MG63 (cell line): ENCODE measurements at places on chromosomes 11 and 22. TPM values are rescaled to one million over a fixed set of nuclear protein-coding genes. Genes with fewer than 3 reads are reported as not detected.
A peak's percentile ranks its signal among the peaks of the same experiment; 100 is the strongest.

Gene TRIM44
- 11.7 and 13.0 TPM in 2 replicates for total RNA-seq

DNA sequence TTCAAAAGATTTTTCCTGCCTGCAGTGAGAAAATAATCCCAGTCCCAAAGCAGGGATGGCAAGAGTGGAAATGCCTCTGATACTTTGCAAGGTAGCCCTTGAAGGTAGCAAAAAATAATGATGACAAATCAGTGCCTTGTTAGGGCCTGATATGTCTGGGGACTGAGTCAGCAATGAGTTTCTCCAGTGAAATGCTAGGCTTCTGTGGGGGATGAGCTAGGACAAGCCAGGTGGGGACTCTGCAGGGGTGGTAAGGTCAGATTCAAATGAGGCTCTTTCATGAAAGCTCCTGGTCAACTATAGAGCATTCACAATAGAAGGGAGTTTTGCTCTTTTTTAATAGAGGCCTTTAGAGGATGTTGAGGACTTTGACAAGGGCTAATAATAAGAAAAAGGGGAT is 77.7 kb downstream of the ME3 start:
- DNase-seq: no peak

GRCh38 chr11:59185386-59185945 is 13.5 kb downstream of the DTX4 start:
- DNase-seq: no peak

DNA sequence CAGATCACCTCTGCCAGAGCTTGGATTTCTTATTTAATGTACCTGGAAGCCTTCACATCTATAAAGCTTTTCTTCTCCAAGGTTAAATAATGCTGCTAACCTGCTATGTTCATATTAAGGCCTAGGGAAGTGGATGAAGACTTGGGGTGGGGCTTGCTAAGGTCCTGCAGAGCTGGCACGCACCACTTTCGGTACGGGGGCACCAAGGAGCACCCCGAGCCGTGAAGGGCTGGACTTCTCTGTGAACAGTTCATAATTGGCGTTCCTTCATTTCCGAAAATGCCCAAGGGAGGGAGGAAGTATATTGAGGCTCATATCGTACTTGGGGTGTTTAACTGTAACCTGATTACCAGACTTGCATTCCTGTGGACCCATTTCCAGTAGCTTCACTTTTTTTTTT is 59.6 kb downstream of the ST14 start:
- no peak for DNase-seq

Gene OR5T2
- not detected in 2 replicates for total RNA-seq

Gene SCT
- total RNA-seq: not detected in 2 replicates

Gene TBRG1
- 13.2 and 24.9 TPM in 2 replicates for total RNA-seq

Gene IFITM1
- total RNA-seq: 26.5 and 62.6 TPM in 2 replicates

DNA sequence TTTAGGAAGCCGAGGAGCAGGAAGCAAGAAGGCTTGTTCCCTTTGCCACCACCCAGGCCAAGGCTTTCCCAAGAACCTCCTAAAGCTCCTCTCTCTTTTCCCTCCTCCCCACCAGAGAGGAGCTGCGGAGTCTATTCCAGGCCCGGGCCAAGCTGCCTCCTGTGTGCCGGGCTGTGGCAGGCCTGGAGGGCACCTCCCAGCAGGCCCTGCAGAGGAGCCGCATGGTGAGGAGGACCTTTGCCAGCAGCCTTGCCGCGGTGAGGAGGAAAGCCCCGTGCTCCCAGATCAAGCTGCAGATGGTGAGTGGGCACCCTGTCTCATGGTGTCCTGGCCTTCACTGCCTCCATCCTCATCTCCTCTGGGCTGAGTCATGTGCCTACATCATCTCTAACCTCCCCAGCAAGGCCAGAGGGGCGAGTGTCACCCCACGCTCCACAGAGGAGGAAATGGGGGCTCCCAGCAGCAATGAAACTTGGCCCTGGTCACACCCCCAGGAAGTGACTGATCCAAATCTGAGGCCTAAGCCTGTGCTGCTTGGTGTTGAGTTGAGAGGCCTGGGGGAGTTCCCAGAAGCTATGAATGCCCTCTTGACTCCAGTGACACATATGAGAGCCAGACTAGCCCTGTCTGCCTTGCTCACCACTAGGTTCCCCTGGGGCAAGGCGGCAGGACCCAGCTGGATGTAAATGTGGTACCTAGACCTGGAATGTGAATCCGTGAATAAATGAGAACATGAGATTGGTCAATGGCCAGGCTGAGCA is 104.2 kb downstream of the MYO18B start:
- DNase-seq: peak; percentile 18

DNA sequence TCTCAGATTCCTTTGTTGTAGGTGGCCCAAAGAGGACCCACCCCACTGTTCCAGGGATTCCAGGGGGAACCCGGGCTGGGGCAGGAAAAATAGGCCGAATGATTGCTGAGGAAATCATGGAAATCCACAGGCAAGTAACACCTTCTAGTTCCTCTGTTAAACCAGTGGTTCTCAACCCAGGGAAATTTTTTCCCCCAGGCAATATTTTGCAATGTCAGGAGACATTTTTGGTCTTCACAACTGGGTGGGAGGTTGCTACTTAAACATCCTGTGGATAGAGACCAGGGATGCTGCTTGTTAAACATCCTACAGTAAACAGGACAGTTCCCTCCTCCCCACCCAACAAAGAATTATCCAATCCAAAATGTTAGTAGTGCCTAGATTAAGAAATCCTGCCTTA is 84.7 kb downstream of the BTBD10 start:
- no peak for DNase-seq

- no peak for DNase-seq
Observed at GRCh38 chr11:104221455-104221854, 57.5 kb upstream of the PDGFD start.

- DNase-seq: no peak
Observed at GRCh38 chr22:45291061-45291930, 6.5 kb downstream of the UPK3A start.

DNA sequence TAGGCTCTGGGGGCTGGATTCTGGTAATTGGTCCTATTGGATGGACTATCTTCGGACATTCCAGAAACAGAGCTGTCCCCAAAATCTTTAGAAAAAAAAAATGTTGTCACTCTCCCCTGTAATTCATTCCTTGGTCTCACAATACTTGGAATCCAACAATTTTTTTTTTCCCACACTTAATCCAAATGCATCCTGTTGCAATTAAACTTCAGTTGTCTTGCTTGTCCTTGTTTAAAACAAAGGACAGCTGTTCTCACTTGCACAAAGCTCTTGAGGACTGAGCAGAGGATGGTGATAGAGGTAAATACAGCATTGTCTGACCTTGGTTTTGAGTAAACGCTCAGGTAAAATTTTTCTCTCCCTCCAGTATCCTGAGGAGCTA is 75.3 kb downstream of the SC5D start:
- DNase-seq: no peak

DNA sequence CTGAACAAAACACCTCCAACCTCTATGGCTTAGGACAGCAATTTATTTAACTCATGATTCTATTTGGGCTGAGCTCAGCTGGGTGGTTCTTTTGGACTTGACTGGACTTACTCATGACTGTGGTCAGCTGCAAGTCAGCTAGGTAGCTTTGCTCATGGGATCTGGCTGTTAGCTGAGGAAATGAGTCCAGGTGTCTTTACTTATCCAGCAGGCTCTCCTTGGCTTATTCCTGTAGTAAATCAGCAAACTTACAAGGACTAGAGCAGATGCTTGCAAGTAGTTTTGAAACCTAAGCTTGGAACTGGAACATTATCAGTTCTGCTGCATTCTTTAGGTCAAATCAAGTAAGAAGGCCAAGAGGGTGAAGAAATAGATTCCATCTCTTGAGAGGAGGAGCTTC is 8.0 kb upstream of the HIKESHI start:
- no peak for DNase-seq

GRCh38 chr22:39923696-39924095 is 22.8 kb downstream of the GRAP2 start:
- DNase-seq: no peak

DNA sequence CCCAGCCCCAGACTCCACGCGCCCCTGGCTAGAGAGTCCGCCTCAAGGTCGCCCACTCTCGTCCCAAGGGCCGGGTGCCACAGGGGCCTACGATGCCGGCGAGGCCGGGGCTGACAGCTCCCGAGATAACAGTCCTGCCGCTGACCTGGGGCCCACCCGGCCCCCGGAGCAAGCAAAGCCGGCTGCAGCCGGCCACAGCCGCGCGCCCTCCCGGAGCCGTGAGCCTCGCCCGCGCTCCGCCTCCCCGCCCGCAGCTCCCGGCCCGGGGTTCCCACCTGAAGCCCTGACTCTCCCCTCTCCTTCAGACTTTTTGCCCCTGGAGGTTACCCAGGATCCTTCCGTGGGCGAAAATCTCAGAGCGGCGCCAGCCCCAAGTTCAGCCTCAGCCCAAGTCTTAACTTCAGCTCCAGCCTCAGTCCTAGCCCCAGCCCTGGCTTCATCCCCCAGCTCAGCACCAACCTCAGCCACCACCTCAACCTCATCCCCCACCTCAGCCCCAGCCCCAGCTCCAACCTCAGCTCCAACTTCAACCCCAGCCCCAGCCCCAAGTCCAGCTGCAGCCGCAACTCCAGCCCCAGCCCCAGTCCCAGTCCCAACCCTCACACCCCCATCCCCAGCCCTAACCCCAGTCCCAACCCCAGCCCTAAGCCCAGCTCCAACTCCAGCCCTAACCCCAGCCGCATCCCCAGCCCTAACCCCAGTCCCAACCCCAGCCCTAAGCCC is 1.7 kb downstream of the KLHDC7B start:
- DNase-seq: no peak

- no peak for DNase-seq
Observed at GRCh38 chr11:130187096-130187495, 27.5 kb downstream of the ST14 start.

GRCh38 chr11:105524286-105524685 is 85.6 kb upstream of the GRIA4 start:
- no peak for DNase-seq

GRCh38 chr22:48335442-48336139 is 1492.1 kb downstream of the BRD1 start:
- DNase-seq: no peak

GRCh38 chr11:67352546-67353316 is 615 bp downstream of the POLD4 start:
- no peak for DNase-seq

Gene C22orf31
- total RNA-seq: not detected in 2 replicates

Gene USH1C
- total RNA-seq: not detected in 2 replicates

Gene CTSF
- 13.0 and 17.7 TPM in 2 replicates for total RNA-seq

DNA sequence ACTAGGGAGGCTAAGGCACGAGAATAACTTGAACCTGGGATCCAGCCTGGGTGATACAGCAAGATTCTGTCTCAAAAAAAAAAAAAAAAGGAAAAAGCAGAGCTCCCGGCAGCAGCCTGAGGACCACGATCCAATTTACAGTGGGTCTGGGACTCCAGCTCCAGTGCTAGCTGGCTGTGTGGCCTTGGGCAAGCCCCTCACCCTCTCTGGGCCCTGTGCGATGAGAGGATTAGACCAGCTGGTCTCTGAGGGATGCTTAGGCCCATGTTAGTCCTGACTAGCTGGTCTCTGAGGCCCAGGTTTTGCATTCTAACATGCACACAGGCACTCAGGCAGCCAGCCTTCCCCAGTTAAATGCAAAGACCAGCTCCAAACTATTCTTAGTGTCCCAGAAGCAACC is 13.7 kb downstream of the CARD10 start:
- no peak for DNase-seq

Gene LRRC10B
- 1.0 and 1.3 TPM in 2 replicates for total RNA-seq

Gene PAAF1
- total RNA-seq: 9.8 and 12.1 TPM in 2 replicates

Gene SAAL1
- total RNA-seq: 24.8 and 26.6 TPM in 2 replicates

- DNase-seq: no peak
Observed at GRCh38 chr11:112525844-112526590, 265.4 kb upstream of the PLET1 start.

DNA sequence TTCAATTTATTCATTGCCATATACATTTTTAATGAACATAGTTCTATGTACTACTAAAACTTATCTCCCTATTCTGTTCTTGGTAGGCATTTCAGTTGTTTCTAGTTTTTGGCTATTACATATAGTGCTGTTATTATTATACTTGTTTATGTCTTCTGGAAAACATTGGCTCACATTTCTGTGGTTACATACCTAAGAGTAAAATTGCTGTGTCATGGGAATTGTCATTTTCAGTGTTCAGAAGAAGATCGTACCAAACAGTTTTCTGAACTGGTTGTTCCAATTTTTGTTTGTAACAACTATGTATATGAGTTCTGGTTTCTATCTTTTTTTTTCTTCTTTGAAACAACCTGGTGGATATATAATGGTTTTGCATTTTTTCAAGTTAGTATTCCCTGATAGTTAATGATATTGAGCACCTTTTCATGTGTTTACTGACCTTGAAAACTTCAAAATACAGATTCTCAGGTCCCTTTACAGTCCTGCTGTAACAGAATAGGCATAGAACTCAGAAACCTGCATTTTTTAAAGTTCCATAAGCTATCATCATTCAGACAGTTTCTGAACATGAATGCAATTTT is 230.7 kb downstream of the JRKL start:
- DNase-seq: no peak

Gene ZBTB16
- total RNA-seq: not detected in 2 replicates

- DNase-seq: no peak
Observed at GRCh38 chr11:5178046-5178837, 22.2 kb downstream of the OR51V1 start.

- peak; percentile 74 for DNase-seq
Observed at GRCh38 chr11:44604171-44604581, 38.7 kb downstream of the CD82 start.

DNA sequence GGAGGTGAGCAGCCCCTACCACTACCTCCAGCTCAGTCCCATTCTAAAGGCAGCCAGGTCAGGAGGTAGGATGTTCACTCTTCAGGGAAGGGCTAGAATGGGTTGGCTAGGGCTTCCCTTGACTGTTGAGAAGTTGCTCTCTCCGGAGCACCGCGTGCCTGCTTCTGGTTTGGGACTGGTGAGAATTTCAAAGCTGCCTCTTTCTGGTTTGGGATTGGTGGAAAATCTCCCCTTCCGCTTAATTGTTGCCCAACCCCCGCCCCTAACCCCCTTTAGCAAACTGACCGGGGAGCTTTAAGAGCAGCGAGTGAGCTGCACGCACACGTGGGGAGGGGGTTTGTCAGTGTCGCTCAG is 686 bp downstream of the USP2 start:
- DNase-seq: no peak

Gene OR5L2
- not detected in 2 replicates for total RNA-seq

DNA sequence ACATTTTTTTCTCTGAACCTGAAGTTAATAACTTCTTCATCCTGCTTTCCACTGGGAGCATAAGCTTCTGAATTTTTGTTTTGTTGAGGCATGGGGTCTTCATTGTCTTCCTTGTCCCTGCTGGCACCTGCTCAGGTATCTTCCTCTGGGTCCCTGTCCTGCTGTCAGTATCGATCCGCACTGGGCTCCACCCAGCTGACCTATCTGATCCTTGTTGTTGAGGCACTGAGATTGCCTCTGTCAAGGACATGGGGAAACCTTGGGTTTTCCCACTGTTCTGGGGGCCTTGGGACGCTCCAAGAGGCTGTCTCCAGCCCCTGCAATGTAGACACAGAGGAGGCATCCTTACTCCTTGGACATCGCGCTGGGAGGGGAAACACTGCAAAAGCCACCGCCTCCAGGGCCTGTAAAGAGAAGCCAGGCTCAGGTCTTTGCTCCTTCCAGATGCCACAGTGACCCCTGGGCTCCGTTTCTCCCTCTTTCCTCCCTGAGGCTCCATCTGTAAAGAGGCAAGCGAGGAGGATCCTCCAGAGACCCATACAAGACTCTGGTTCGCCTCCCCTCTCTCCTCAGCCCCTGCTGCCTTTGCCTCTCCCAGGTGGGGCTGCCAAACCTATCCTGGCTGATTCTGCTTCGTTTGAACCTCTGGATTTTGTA is 8.6 kb upstream of the RBFOX2 start:
- no peak for DNase-seq
